Aorta (tissue), 5 donors: ENCODE measurements at places on chromosomes 1 and 21. TPM values are rescaled to one million over a fixed set of nuclear protein-coding genes. Genes with fewer than 3 reads are reported as not detected.

DNA sequence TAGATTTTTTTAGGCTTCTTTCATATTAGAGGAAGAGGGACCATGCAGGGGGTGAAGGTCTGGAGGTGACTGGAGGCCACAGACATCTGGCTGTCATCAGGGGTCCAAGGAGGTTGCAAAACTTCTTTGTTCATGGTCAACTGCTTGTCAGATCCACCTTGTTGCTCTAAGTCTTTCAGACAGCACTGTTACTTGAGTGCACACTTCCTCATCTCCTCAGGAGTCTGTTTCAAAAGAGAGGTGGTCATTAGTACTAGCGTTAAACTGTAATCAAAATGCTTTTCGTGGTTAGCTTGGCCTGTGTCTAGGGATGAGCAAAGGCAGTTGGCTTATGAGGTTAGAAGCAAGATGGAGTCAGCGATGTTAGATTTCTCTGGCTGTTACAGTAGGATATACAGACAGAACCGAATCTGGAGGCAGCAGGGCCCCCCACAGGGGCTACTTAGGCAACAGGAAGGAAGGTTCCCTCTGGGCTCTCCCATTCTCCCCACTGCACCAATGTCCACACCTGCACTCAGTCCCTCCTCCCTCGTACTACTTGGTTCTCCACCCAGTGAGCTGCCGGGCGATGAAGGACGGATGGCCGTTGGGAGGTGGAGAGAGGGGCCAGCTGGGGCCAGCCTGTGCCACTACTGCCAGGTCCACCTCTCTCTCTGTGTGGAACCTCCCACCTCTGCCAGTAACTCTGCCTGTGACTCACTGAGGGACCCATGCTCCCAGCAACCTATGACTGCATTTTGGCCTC is 57.2 kb downstream of the TOR1AIP2 start:
- H3K27ac ChIP-seq, result no peak overlapping the region
- H3K27me3 ChIP-seq, result no peaks in the 10 kb centered on the region
- no peak overlapping the region for H3K4me3 ChIP-seq
- DNase-seq, result peak; percentile 46

GRCh38 chr1:111468717-111469100 is 5.1 kb upstream of the C1orf162 start:
- peaks cover 6% of the 10 kb centered on the region for H3K36me3 ChIP-seq
- DNase-seq, result no peak
- H3K27ac ChIP-seq, result no peak overlapping the region
- H3K27me3 ChIP-seq, result no peaks in the 10 kb centered on the region
- H3K4me3 ChIP-seq, result no peak overlapping the region

DNA sequence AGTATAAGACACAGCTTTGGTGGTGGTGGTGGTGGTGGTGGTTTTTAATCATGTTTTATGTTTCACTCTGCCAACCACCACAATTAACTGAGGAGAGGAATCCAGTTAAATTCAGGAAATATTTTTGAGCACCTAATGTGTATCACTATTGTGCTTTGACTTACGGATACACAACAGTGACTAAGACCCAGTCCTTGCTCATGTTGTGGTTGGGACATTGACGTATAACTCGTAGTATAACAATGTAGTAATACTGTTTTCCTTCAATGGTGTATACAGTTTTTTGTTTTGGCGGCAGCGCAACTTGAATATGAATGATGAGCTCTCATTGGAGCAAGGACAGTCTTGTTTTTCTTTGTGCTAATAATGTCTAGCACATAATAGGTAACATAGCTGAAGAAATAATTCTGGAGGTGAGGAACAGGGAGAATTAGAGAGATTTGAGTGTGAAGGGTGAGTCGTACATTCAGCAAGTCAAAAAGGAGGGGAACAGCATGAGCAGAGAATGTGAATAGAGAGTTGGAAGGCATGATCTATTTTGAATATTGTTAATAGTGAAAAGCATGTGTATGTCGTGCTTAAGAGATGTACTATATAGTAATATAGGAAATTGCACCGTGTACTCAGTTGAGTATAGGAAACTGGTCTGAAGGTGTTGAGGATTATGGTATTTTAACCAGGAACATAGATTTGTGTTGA is 5.5 kb downstream of the CACYBP start:
- no peaks in the 10 kb centered on the region for H3K27me3 ChIP-seq
- no peak for DNase-seq
- no peak overlapping the region for H3K4me3 ChIP-seq

DNA sequence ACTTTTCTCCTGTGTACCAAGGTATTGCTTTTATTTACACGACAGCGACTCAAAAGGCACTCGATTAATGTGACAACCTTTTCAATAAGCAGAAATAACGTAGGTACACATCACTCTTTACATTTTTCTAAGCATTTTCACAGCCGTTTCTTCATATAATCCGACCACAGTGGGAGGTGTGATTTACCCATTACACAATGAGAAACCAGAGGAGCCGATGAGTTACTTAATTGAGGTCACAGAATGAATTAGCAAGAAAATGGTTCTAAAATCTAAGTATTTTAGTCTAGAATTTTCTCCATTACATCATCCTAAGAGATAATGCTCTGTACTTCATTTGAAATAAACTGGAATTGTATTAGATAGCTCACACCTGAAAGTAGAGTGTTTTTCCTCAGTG is 71.5 kb downstream of the UMODL1 start:
- no peaks in the 10 kb centered on the region for H3K4me1 ChIP-seq
- H3K27me3 ChIP-seq, result no peaks in the 10 kb centered on the region
- no peak for DNase-seq

DNA sequence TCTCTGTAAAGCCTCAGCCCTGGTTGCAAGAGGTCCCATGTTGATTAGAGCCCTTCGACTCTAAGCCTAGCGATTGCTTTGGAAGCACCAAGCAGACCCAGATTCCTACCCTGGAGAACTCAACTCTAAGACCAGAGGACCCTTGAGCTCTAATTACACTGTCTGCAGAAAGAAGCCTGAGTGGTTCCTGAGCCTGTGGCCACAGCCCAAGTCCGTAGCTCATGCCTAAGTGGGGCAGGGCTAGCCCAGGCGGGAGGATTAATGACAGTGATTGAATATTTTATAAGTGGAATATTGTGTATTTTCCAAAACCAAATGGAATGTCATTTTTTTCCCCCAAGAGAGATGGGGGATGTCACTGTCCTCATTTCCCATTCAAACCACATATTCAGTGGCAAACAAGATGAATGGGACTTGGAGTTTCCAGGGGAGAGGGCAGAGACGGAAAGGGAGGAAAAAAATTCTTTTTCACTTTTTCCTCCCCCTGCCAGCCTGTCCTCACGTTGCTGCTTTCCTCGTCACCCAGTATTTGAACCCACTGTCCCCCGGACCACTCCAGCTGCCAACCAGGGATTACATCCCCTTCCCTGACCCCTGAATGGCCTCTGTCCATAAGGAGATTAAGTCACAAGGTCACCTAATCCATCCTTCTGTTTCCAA is 79.6 kb upstream of the CTTNBP2NL start:
- no peaks in the 10 kb centered on the region for H3K36me3 ChIP-seq
- no peak overlapping the region for H3K4me3 ChIP-seq
- no peaks in the 10 kb centered on the region for H3K27me3 ChIP-seq
- no peak for DNase-seq
- no peak overlapping the region for H3K27ac ChIP-seq

GRCh38 chr1:225886159-225887029 is 2.6 kb downstream of the LEFTY1 start:
- H3K36me3 ChIP-seq, result no peaks in the 10 kb centered on the region
- no peak overlapping the region for H3K4me3 ChIP-seq
- no peak overlapping the region for H3K27ac ChIP-seq
- H3K4me1 ChIP-seq, result no peaks in the 10 kb centered on the region

VSIG8 gene
- total RNA-seq, result not detected

CD1D gene
- total RNA-seq, result 3.3 TPM
